Neuronal stem cell (in vitro differentiated cells): ENCODE measurements at places on chromosomes 11 and 22.

- peaks cover 4% of the 10 kb centered on the region for H3K27me3 ChIP-seq
- H3K27ac ChIP-seq: no peak within 1 kb of the TSS
- peak; percentile 17 for DNase-seq
- peaks cover 27% of the 10 kb centered on the region for H3K36me3 ChIP-seq
- H3K4me1 ChIP-seq: peaks cover 11% of the 10 kb centered on the region
These were observed at the start of gene SLC43A3 for GRCh38 chr11:57426929-57427726. SLC43A3 (minus strand) TSS chr11:57427121; CDS start chr11:57426172, 949 bp downstream.

DNA sequence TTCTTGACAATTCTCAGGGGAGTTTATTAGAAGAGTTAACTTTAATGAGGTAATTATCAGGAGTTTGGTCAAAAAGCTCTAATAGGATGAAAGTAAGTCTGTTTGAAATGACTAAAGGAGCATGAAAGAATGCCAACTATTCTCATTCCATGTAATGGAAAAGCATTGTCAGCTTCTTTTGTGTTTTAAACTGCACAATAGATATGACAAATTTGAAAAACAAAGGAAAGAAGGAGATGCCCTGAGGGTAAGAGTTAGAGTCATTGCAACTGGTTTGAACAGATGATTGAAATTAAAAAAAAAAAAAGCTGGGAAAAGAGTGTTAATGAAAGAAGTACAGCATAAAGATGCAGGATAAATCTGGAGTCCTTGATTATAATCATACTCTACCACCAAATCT, 296.8 kb upstream of the FOLH1 start:
- no peak overlapping the region for H3K27ac ChIP-seq
- H3K27me3 ChIP-seq: no peaks in the 10 kb centered on the region
- DNase-seq: peak; percentile 1

- no peaks in the 10 kb centered on the region for H3K36me3 ChIP-seq
- H3K27me3 ChIP-seq: peaks cover 33% of the 10 kb centered on the region
- peak; percentile 43 for DNase-seq
- no peak overlapping the region for H3K27ac ChIP-seq
These were observed 105.3 kb upstream of the E2F8 start for GRCh38 chr11:19345848-19346681.

GRCh38 chr11:16809886-16810668, 71.6 kb downstream of the C11orf58 start:
- H3K27me3 ChIP-seq: no peaks in the 10 kb centered on the region
- DNase-seq: no peak

DNA sequence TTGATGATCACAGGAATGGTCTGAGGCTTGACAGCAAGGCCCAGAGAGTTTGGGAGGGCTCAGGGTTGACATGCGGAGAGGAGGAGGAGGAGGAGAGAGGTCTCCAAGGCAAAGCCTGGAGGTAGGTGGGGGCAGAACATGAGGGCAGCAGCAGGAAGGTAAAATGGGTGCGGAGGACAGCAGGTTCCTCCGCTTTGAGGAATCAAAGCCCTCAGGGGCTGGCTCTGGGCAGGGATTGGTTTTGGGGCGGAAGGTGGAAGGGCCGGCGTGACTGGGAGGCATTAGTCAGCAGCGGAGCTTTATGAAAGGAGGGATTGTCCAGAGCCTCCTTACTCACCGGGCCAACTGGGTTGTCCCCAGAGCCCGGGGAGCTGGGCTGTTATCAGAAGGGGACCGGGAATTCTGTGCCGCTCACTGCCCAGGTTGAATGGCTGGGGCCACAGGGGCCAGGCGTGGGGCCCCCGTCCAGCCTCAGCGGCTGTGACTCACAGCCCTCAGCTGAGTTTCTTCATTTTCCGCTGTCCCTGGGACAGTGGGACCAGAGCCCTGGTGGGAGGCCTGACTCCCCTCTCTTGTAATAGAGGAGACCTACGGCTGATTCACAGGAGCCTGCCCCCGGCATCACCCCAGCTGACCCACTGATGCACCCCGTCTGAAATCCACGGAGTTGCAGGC, 36.2 kb downstream of the LIF start:
- peaks cover 19% of the 10 kb centered on the region for H3K4me1 ChIP-seq
- H3K27ac ChIP-seq: no peak overlapping the region

DNA sequence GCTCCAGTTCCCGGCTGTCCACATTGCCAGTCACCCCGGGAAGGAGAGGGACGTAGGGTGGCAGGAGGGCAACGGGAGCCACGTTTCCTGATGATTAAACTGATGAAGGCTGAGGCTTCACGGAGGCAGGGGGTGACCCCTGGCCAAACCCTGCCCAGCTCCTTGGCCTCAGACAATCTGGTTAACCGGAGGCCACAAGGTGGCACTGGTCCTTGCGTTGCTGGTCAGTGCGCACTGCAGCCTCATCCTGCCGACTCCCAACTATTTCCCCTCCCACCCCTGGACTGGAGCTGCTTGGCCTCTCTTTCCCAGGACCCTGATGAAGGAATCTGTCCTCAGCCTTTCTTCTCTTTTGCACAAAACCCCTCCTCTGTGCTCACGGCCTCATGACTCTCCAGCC, 75.3 kb downstream of the PDE2A start:
- peak; percentile 37 for DNase-seq
- no peaks in the 10 kb centered on the region for H3K4me1 ChIP-seq
- H3K4me3 ChIP-seq: no peak overlapping the region
- no peak overlapping the region for H3K27ac ChIP-seq

DNA sequence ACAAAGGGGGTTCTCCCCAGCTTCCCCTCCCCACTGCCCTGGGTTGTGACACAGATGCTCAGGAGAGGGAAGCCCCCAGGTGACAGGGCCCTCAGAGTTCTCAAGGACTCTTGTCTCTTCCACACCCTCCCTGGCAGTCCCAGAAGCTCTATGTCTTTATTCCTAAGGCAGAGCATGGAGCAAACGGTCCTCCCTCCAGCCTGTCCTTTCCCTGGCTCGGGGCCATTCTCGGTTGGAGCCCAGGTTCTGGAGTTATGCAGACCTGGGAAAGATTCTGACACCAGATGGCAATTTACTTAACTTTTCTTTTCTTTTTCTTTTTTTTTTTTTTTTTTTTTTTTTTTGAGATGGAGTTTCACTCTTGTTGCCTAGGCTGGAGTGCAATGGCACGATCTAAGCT, 186.6 kb downstream of the CEP164 start:
- H3K4me3 ChIP-seq: no peak overlapping the region
- no peak overlapping the region for H3K27ac ChIP-seq
- DNase-seq: no peak
- no peaks in the 10 kb centered on the region for H3K27me3 ChIP-seq
- H3K36me3 ChIP-seq: no peaks in the 10 kb centered on the region
- H3K4me1 ChIP-seq: peaks cover 39% of the 10 kb centered on the region
